A549 treated with ZK216348 at 1 μM for 4 hours (cell line): ENCODE measurements at places on chromosomes 5 and 9. TPM values are rescaled to one million over a fixed set of nuclear protein-coding genes. Genes with fewer than 3 reads are reported as not detected.

Gene ISL1
- total RNA-seq: 0.08 TPM in 2 of 5 replicates, not detected in the others

Gene SOWAHA
- total RNA-seq: 0.06 to 0.12 TPM (median 0.11 TPM) in 5 replicates

Gene PTGER4
- 2.5 to 3.3 TPM (median 2.9 TPM) in 5 replicates for total RNA-seq

Gene NUP155
- 15.2 to 22.7 TPM (median 17.7 TPM) in 5 replicates for total RNA-seq

Gene BNC2
- total RNA-seq: 3.5 to 5.7 TPM (median 5.1 TPM) in 5 replicates

Gene GGTA1
- not detected in 5 replicates for total RNA-seq

Gene PFN3
- not detected in 5 replicates for total RNA-seq
